ENCODE measurements at places on chromosomes 12 and 14. TPM values are rescaled to one million over a fixed set of nuclear protein-coding genes. Genes with fewer than 3 reads are reported as not detected.

DNA sequence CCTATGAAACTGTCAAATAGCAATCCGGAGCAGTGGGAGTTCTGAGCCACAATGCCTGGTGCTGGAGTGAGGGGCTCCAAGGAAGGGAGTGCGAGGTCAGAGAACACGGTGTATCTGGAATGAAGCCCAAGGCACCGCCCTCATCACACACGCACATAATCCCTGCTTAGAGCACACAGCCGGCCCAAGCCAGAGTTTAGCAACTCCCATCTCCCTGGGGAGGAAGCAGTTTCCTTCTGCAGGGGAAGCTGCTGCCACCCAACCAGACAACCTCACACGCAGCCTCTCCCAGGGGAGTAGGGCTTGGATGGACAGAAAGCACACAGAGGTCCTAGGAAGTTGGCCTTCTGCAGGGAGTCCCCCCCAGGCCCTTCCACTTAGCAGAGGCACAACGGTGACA, 31.3 kb downstream of the ACTN1 start:
- DNase-seq = no peak

DNA sequence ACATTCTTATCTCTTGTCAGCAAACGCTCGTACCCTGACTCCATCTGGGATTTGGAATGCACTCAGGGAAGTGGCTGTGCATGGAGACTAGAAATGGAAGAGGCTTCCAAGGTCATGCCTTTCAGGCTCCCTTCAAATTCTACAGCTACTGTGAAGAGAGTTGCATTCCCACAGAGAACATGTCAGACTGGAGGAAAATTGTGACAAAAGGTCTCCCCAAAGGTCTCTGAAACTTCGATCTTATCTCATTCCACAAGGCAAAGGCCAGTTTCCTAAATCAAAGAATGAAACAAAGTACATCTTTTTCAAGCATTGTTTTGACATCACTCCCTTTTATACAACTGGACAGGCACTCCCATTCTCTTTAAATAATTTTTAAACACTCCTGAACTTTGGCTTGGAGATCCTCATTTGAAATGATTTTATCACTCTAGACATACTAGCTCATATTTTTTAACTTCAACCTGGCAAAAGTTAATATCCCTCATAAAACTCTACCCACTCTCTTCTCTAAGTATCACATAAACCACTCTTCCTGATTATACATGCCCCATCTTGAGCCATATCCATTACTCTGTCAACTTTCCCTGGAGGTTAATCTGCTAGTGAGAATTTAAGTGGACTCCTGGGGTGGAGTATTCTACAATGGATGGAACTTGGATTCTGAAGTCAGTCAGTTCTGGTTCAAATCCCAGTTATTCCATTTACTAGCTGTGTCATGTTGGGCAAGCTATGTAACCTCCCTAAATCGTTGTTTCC, 218.1 kb upstream of the HMGA2 start:
- no peak for DNase-seq

The RBP5 gene
- total RNA-seq = not detected

The KRT77 gene
- total RNA-seq = not detected

Measured in epithelial cell of proximal tubule (primary cell).